Pancreas (tissue), 10 donors: ENCODE measurements at places on chromosomes 7 and 10. TPM values are rescaled to one million over a fixed set of nuclear protein-coding genes. Genes with fewer than 3 reads are reported as not detected.

The ZNF746 gene
- 9.8 TPM for polyA plus RNA-seq

The AKR1C3 gene
- polyA plus RNA-seq, result 17.1 TPM

The MDFIC gene
- polyA plus RNA-seq, result 3.1 TPM

DNA sequence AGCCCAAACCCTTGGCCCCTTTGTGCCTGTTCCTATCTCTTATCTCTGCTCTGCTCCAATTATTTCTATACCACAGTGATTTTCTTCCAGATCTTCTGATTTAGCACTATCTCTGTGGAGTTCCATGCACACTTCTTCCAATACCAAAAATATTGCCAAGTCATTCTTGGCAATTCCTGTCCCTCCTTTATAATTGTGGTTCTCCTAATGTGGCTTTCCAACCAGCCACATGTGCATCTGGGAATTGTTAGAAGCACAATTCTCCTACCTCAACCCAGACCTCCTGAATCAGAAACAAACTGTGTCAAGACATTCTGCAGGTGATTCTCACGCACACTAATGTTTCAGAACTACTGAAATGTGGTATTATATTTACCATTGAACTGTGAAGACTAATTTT, 447.8 kb upstream of the IGFBP3 start:
- DNase-seq, result no peak

The PRR15 gene
- 1.5 TPM for polyA plus RNA-seq

DNA sequence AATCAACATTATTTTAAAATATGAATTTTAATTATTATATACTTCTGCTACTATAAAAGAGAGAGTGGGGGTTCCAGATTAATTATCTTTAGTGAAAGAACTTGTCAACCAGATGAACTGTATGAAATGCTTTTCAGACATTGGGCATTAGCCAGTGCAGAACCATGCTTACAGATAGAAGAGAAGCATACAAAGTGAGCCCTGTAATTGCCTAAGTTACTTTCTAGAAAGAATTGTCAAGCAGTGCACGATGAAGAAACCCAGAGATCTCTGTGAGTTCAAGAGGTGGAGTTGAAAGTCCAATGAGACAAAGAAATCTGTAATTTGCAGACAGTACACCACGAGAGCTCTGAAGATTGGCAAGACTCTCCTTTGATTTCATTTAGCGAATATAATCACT, 166.7 kb downstream of the CDC14C start:
- DNase-seq, result no peak

GRCh38 chr7:85067371-85067770, 119.5 kb downstream of the SEMA3D start:
- no peak for DNase-seq

- no peak for DNase-seq
Observed at GRCh38 chr10:66927971-66928770, 2.3 kb downstream of the LRRTM3 start.

- DNase-seq, result no peak
Observed at GRCh38 chr10:22570234-22570633, 144.1 kb downstream of the PIP4K2A start.

DNA sequence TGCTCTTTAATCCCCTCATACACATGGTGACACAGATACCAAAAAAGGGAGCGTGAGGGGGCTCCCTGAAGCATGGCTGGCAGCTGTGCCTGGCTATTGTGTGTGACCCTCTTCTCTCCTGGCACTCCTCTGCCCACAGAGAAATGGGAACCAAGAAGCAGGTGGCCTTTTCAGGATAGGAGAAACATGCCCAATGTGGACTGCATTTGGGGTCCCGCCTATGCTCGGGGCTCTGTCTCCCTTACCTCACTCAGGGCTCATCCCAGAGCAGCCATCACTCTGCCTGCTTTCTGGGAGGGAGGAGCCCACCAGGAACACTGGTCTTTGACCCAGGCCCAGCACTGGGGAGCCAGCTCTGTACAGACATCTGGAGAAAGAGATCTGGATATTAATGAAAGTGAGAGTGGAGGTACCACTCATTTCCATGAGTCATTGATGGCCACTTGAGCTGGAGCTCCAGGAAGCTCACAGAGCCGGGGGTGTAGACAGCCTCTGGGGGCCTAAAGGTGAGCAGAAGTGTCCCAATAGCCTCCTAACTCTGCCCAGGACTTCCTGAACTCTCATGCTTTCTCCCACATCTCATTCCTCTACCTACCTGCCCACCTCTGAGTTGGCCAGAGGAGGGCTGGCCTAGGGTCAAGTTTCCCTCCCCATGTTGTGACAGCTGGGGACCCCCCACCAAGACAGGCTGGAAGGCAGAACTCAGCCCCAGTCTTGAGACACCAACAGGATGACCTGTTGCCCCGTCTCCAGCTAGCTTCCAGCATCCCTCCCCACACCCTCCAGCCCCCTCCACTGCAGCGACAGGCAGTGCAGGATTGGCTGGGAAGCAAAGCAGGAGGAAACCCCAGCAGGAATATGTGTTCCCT, 42.6 kb downstream of the DRGX start:
- DNase-seq, result no peak

- DNase-seq, result no peak
Observed at GRCh38 chr7:103797647-103798307, 191.7 kb downstream of the RELN start.

DNA sequence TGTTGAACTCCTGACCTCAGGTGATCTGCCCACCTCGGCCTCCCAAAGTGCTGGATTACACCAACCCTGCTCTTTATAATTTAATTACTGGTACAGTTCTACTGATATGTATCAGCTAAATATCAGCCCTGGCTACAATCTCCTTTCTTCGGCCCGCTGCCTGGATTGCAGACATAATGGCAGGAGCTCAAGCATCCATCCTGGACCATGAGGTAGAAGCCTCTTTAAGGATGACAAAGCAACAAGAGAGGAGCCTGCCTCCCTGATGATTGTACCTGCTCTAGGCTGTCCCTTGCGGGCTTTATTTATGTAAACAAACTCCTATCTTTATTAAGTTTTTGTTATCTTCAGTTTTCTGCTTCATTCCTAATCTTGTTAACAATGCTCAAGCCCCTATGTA, 5.6 kb upstream of the PSAP start:
- DNase-seq, result no peak

DNA sequence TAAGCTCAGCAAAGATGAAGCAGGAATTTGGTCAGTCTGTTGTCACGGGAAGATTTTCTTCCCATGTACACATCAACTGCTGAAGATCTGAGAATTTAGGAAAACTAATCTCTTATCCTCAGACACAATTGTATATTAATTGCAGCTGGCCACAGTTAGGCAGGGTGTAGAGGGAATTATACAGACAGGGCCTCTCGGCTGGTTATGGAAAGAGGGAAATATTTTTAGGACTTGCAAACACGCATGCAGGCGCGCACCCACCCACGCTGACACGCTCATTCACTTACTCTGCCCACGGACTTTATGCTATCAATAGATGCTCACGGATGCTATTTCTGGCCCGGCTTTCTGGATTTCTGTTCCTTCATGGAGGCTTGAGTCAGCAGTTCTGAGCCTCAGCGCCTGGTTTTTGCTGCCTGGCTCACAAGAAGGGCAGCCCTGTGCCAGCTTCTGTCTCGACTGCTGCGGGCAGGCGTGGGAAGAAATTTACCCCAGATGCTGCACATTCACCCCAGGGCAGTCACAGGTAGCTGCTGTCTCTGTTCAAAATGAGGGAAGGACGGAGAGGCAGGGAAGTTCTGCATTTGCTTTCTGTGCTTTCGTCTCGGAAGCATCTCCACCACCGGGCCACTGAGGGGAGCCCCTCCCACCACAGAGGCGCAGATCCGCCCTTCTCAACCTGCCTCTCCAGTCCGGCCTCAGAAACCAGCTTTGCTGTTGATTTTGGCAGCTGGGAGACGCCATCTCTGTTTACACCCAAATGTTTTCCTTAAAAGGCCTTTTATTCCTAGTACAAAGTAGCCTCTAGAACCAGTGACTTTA, 116.3 kb upstream of the BTBD16 start:
- no peak for DNase-seq

DNA sequence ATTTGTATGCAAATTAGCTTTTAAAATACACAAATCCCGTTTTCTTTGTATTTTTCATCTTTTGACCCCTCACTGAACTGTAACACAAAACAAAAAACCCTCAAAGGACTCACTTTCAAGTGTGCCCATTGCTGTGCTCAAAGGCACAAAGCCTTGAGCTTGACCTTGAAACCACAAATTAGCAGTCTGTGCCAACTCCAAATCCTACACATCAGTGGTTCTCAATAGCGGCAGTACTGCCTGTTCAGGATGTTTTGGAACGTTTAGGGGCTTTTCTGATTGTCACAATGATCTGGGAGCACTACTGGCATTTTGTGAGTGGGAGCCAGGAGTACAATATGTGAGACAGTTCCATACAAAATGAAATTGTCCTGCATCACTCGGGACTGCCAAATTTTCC, 55.5 kb downstream of the KDM7A start:
- DNase-seq, result no peak

GRCh38 chr10:128078136-128078969, 47.9 kb downstream of the MKI67 start:
- no peak for DNase-seq

The SFTPA1 gene
- 0.87 TPM for polyA plus RNA-seq

GRCh38 chr10:12690525-12691126, 310.9 kb downstream of the CCDC3 start:
- DNase-seq, result no peak

DNA sequence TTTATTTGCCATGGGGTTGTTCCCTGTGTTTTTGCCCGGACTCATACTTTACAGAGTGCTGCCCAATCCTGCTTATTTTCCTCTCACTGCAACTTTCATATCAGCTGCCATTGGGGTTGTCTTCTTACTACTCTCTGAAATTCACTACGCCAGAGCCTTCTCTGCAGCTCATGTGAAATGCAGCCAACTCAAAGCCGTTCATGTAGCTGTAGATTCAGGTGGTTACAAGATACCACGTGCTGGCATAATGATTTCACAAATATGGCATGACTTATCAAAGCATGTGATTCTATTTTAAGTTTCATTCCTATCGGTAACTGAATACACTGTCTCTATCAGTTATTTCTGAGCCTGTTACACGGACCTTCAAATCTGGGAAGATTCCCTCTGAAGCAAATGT, 130.3 kb upstream of the WNT16 start:
- no peak for DNase-seq

GRCh38 chr10:68086011-68086410, 10.9 kb upstream of the HERC4 start:
- DNase-seq, result no peak

DNA sequence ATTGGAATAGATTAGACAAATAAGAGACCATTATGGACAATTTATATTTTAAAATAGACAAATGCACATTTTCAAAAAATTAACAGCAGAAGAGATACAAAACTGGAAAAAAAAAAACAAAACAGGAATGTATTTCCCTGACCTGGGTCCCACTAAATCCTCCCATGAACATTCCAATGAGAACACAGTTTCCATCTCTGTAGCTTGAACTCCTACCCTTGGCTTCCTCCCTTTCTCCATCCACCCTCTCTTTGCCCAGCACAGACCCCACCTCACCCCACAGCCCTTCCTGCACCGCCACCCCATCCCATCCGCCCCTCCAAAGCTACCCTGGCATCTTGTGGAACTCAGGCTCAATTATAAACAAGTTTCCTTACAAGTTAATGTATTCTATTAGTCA, 71.2 kb upstream of the MPP7 start:
- no peak for DNase-seq

The DNAJC2 gene
- polyA plus RNA-seq, result 16.1 TPM

- no peak for DNase-seq
Observed at GRCh38 chr10:34524369-34525091, 290.6 kb downstream of the PARD3 start.

GRCh38 chr7:88200789-88201188, 19.0 kb downstream of the SRI start:
- DNase-seq, result no peak

The CYP2C19 gene
- polyA plus RNA-seq, result not detected

The CD36 gene
- polyA plus RNA-seq, result 15.2 TPM

The GIMAP5 gene
- polyA plus RNA-seq, result 7.6 TPM

DNA sequence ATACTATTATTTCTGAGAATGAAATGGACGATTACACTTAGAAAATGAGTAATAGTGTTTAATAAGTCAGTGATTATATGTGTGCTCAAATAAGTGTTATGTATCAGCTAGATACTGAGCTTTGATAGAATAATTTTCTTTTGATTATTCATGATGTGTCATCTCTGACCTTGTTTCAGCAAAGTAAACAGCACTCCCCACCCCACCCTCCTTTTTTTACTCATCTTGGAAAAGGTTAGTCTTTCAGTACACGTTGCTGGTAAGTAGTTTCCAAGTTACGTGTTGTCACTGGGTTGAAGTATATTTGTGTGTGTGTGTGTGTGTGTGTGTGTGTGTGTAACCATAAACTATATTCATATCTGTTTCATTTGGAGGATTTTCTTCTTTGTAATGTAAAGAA, 84.1 kb downstream of the GNAI1 start:
- no peak for DNase-seq

The ZNF804B gene
- 0.42 TPM for polyA plus RNA-seq

The BMS1 gene
- 9.3 TPM for polyA plus RNA-seq

DNA sequence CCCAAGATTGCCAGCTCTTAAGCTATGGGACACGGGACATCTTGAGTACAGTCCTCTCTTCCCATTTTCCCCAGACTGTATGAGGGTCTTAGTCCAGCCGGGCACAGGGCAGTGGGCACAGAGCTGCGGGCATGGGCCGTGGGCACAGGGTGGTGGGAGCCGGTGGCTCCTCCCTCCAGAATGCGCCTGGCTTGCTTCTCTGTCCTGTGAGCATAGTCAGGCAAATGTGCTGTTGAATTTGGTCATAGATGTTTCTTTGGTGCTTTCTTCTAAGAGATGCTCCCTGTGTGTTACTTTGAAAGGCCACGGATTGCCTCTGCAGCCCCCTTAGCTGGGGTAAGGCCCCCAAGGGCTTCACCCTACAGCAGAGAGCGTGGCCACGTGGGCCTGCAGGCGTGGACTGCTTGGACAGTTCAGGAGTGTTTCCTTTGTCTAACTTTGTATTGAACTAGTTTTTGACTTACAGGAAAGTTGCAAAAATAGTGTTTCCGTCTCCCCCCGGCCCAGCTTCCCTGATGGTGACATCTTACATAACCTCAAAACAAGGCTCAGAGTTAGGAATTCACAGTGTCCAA, 24.7 kb downstream of the LRRC27 start:
- DNase-seq, result no peak

The STRIP2 gene
- polyA plus RNA-seq, result 0.38 TPM

GRCh38 chr10:73537288-73537687, 41.5 kb upstream of the PPP3CB start:
- no peak for DNase-seq

DNA sequence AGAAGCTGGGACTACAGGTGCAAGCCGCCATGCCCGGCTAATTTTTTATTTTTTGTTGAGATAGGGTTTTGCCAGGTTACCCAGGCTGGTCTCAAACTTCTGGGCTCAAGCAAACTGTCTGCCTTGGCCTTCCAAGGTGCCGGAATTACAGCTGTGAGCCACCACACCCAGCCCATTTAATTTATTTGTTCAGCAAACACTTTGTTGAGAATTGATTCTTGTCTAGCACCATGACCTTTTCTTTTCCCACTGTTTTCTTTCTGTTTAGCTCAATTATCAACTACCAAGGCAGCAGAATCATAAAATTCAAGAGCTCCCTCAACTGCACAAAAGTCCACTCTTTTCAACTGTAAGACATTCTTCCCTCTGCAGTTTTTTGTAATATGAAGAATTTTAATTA, 47.8 kb upstream of the PARD3 start:
- no peak for DNase-seq

The CLDN3 gene
- polyA plus RNA-seq, result 110 TPM

The METTL27 gene
- polyA plus RNA-seq, result 6.6 TPM

The AQP1 gene
- polyA plus RNA-seq, result 301 TPM

The USP6NL gene
- polyA plus RNA-seq, result 3.8 TPM

- no peak for DNase-seq
Observed at GRCh38 chr10:114027041-114027394, 16.6 kb upstream of the ADRB1 start.

The PPP1R3C gene
- 5.8 TPM for polyA plus RNA-seq

The NACAD gene
- polyA plus RNA-seq, result 1.0 TPM

GRCh38 chr10:112912410-112912928, 37.6 kb upstream of the TCF7L2 start:
- DNase-seq, result no peak
